ENCODE measurements at places on chromosomes 5 and 9. TPM values are rescaled to one million over a fixed set of nuclear protein-coding genes. Genes with fewer than 3 reads are reported as not detected.
A peak's percentile ranks its signal among the peaks of the same experiment; 100 is the strongest.

Gene DDX4
- 0.10 TPM for polyA plus RNA-seq

Gene CCDC112
- 16.5 TPM for polyA plus RNA-seq

Gene TAS2R1
- not detected for polyA plus RNA-seq

Gene KIF12
- polyA plus RNA-seq, result 156 TPM

Gene C6
- polyA plus RNA-seq, result 1.4 TPM

Gene SLC6A18
- polyA plus RNA-seq, result 3.9 TPM

Gene AMBP
- 1.8 TPM for polyA plus RNA-seq

Gene ROR2
- 19.1 TPM for polyA plus RNA-seq

Gene GDNF
- 15.2 TPM for polyA plus RNA-seq

Gene NSUN2
- polyA plus RNA-seq, result 47.8 TPM

Gene PRDM9
- not detected for polyA plus RNA-seq

Gene FLT4
- 25.4 TPM for polyA plus RNA-seq

Gene ZNF454
- polyA plus RNA-seq, result 6.5 TPM

Gene JAKMIP2
- 4.6 TPM for polyA plus RNA-seq

Gene CATSPER3
- polyA plus RNA-seq, result 1.1 TPM

Gene ADRB2
- polyA plus RNA-seq, result 0.44 TPM

Gene STPG3
- polyA plus RNA-seq, result 1.7 TPM

Gene NUTM2G
- 0.53 TPM for polyA plus RNA-seq

Gene PTGS1
- polyA plus RNA-seq, result 5.6 TPM

DNA sequence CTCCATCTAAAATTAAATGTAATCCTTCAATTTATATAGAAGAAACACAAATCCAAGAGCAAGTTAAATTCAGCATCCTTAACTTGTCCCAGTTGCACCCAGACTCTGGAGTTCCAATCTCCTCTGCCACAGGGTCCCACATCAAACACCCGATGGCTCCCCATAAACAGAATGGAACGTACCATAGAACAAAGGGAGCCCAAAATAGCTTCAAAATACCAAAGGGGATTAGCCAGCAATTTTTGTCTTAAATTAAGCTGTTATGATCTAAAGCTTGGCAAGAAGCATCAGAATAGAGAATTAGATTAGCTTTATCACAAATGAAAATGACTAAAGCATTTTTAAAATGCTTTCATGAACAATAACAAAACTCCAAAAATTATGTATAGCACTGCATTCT lies 112.8 kb downstream of the FANCC start:
- DNase-seq, result no peak

DNA sequence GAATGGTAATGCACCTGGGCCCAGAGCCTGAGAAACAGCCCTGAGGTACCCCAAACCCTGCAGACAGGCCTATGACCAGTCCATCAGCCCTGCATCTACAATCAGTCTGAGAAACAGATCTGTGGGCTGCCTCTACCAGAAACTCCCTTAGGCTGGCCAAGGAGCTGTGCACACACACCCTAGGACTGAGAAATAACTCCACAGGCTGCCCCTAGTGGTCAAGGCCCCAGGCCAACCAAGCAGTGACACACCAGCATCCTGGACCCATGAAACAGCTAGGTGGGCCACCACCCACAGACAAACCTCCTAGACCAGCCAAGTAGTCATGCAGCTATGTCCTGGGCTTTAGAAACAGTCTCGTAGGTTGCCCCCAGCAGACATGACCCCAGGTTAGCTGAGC lies 253.6 kb upstream of the VLDLR start:
- DNase-seq, result no peak

- no peak for DNase-seq
Measured at GRCh38 chr9:749716-750115, 91.8 kb upstream of the DMRT1 start.

- DNase-seq, result no peak
Measured at GRCh38 chr9:88183798-88184495, 45.7 kb upstream of the SPATA31C2 start.

DNA sequence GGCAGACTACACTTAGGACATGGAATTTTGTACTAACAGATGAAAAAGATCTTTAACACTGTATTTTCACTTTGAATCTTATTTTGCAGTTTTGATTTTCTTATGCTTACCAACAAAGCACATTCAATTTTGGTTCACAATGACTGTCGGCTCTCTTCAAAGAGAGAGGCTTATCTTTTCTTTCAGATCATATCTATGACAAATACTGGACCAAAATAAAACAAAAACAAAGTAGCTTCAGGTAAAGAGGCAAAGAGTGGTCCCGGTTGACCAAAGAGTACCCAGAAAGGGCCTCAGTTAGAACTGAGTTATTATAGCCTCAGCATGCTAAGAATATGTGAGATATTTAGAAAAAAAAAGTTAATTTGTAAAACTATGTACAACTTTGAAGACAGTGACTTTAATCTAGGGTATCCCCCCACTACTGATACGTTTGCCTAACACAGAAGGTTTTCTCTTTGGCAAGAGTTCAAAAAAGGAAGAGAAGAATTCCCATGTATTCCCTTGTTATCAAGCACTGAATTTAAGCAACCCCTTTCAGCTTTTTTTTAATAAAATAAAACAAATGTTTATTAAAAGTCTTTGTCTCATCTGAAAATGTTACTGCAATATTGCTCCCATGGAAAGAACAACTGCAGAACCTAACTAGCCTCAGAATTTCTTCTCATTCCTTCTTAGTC lies 50.5 kb downstream of the NR6A1 start:
- DNase-seq, result no peak

- DNase-seq, result no peak
Measured at GRCh38 chr5:171852255-171852681, 66.7 kb downstream of the SMIM23 start.

DNA sequence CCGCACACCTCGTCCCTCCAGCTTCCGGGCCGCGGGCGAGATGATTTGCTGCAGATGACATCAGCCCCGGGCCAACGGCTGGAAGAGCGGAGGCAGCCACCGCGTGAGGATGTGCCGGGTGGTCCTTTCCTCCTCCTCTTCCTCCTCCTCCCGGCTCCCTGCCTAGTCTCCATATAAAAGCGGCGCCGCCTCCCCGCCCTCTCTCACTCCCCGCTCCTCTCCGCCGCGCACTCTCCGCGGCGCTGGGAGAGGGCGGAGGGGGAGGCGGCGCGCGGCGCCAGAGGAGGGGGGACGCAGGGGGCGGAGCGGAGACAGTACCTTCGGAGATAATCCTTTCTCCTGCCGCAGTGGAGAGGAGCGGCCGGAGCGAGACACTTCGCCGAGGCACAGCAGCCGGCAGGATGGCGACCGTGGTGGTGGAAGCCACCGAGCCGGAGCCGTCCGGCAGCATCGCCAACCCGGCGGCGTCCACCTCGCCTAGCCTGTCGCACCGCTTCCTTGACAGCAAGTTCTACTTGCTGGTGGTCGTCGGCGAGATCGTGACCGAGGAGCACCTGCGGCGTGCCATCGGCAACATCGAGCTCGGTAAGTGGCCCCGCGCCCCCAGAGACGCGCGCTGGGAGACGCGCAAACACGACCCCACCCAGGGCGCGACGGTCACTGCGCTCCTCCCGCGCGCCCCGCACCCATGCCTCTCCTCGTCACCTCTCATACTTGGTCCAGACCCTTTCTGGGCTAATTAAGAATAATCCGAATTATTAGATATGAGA lies at the start of gene MAP1B:
Gene MAP1B (plus strand): TSS at position 345 of the 770 bp plus-strand sequence. CDS start 57 bp downstream, at position 402.
- peak; percentile 63 for DNase-seq

DNA sequence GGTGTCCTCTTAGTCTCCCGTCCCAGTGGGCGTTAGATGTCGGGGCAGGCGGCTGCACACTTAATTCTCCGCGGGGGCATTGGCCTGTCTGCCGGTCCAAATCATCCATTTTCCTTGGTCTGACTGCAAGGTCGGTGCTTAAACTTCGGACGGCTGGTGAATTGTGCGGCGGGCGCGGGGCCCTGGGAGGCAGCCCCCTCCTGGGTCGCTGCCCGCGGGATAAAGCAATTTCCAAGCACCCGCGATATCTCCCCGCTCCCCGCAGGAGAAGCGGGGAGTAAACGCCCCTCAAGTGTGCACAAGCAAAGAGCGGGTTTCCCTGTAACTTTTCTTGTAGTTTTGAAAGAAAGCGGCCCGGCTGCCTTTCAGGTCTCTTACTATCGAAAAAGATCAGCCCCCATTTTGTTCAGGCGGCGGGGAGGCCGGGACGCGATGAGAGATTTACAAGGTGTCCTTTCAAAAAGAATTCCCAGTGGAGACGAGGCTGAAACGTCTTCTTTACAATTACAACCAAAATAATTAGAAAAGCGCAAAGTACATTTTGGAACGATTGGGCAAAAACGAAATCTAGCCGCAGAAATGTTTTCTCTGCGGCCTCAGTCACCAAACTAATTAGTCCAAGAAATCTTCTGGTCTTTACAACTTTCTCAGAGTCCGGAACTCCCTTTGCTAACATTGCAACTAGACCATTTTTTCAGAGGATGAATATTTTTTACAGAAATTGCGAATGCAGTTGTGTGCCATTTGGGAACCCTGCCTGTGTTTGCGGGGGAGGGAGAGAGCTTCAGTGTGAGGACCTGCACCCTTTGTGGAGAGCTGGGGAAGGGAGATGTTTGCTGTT lies 1.8 kb downstream of the IRX1 start:
- no peak for DNase-seq

GRCh38 chr5:111447822-111448221 lies 64.5 kb downstream of the STARD4 start:
- no peak for DNase-seq

DNA sequence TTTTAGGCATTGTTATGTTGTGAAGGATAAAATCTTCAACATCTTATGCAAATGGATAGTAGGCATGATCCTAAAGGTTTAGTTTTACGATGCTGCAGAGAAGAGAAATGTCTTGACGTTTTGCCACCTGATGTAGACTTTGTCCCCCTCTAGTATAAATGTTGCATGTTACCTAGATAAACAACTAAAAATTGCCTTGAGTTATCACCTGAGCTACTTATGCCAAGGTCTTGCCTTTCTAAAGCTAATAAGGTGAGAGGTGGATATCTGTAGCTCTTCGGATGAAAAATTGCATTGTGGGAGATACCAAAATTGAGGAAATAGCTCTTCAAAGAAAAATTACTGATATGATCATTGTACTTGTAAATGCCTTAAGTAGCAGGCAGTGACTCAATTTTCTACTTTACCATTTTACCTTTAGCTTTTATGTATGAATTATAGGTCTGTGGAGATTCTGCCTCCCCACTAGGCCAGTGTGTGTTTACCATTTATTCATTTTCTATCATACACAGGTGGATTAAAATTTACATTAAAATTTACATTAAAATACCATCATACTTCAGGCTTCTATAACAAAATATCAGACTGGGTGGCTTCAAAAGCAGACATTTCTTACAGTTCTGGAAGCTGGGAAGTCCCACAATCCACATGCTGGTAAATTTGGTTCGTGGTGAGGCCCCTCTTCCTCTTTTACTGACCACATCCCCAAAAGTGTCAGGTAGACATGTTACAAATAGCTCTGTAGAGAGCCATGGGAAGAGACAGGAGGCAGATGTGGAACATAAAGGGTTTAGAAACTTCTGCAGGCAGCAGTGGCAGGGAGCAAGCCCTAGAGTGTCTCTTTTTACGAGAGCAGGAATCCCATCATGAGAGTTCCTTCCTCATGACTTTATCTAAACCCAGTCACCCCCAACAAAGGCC lies 100.7 kb upstream of the ERBIN start:
- no peak for DNase-seq

GRCh38 chr5:122149321-122150090 lies 20.2 kb downstream of the ZNF474 start:
- no peak for DNase-seq

DNA sequence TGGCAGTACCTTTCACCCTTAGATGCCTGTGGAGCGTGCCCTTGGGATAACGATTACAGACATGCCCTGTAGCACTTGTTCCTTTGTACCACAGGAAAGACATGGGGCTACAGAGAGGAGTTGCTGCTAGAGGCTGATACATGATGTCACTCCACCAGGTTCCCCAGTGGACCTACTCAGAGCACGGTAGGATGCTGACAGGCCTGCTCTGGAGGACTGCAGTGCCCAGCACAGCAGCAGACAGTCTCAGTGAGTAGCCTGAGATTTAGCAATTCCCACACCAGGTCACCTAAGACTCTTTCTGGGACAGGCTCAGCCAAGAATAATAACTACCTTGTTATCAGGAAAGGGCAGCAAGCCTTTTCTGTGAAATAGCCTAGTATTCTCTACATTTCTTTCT lies 28.8 kb downstream of the PDE4D start:
- DNase-seq, result no peak

DNA sequence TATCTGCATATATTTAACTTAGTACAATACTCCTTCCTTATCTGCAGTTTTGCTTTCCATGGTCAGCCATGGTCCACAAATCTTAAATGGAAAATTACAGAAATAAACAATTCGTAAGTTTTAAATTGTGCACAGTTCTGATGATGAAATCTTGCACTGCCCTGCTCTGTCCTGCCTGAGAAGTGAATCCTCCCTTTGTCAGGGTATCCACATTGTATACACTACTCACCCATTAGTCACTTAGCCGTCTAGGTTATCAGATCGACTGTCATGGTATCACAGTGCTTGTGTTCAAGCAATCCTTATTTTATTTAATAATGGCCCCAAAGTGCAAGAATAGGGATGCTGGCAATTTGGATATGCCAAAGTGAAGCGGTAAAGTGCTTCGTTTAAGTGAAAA lies 8.3 kb upstream of the YTHDC2 start:
- no peak for DNase-seq

- DNase-seq, result no peak
Measured at GRCh38 chr5:156591631-156592030, 258.5 kb upstream of the PPP1R2B start.

DNA sequence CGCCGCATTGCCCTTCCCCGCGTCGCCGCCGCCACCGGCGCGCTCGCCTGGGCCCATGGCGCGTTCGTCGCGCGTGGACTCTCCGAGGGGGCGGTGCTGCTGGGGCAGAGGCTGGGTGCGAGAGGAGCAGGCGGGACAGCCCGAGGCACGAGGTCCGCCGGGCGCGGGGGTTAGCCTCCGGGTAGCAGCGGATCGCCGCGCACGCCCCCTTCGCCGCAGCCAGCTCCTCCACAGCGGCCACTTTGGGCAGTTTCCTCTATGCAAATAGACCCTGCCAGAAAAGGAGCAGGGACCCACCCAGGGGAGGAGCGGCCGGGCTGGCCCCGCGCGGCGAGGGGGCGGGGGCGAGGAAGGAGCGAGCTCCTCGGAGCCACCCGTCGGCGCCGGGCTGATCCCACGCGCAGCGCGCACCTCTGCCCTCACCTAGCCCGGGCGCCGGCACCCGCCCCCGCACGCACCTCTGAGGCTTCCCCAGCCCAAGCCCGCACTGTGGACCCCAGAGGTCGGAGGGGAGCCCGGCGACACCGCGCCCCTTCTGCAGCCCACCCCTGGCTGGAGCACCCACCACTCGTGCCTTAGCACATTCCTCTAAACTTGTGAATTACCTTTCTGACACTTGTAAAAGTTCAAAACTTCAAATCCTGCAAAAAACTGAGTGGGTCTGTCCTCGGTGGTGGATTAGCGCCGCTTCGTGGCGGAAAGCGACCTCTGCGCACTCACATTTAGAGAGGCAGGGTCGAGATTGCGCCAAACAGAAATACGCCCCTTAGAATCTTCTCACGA lies at the start of gene COL23A1:
Gene COL23A1 (minus strand): TSS at position 253 of the 783 bp plus-strand sequence.
- peak; percentile 63 for DNase-seq

GRCh38 chr5:22842574-22842973 lies 10.6 kb downstream of the CDH12 start:
- no peak for DNase-seq

DNA sequence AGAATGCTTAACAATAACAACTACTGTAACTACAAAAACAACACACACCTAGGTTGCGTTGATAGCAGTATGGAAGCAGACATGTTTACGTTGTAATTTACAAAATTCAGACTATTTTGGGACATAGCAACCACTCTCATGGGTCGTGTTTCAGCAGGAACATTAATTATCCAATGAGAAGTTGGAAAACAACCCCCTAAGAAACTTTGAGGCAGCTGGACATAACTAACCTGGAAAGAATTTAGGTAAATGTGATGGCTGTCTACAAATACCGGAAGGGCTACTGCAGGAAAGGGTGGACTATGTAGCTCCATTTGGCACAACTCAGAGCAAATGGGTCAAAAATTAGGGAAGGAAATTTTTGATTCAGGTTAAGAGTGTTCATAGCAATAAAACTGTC lies 409.3 kb downstream of the ADGRV1 start:
- no peak for DNase-seq
